ENCODE measurements at places on chromosomes 2 and 18.

- no peak for DNase-seq
Observed at GRCh38 chr2:28594000-28594331, 98.1 kb downstream of the PLB1 start.

GRCh38 chr2:234558642-234559041 is 61.8 kb upstream of the ARL4C start:
- DNase-seq = no peak

DNA sequence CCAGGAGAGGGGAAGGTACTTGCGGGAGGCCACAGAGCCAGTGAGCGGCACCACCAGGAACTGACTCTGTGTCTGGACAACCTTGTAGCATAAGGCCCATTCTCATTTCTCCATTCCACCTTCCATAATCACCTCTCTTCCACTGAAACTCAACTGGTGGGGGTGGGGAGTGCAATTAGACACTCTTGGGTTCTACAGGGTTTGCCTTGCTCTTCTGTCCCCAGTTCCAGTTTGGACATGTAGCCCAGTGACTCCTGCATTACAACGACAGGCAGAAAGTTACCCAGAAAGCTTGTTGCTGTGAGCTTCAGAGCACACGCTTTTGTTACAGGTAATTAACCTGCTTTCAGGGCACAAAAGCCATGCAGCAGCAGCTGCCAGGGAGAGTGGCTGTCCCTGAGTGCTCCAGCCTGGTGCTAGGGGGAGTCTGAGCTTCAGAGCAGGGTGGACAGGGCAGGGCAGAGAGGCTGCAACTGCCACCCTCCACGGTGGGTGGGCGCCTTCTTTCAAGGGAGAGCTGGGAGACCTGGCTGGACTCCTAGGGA is 65.2 kb downstream of the COPS8 start:
- no peak for DNase-seq

GRCh38 chr2:45851111-45851510 is 199.6 kb downstream of the PRKCE start:
- DNase-seq = no peak

DNA sequence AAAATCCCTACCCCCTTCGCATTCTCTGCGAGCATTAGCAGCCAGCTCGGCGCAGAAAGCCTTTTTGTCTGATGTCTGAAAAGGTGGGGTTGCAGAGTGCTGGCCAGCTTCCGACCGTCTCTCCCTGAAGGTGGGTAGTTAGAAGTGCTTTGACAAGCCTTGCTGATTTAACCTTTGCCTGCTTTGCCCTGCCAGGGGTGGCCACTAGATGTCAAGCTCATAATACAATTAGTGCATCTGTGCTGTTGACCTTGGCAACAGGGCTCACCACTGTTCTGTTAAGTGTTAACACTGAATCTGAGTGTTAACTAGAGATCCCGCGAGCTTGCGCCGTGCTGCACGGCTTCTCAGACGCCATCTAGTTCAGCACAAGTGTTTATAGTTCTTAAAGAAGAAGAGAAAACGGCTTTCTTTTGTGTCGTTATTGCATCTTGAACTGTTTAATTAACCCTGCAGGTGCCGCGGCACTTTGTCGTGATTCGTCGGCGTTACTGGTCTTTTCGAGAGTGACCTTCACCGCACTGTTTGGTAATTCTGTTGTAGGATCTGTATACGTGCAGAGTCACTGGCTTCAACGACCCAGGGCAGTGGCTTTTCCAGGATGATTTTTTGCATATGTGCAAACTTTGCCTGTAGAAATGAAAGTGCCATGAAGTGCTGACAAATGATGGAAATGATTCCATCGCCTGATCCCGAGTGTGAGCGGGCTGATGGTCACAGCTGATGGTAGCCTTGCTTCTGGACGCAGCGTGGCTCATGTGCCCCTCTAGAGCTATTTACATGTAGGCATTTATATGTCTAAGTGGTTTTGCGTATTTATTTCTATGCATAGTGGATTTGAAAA is 5.5 kb downstream of the SALL3 start:
- DNase-seq = no peak

DNA sequence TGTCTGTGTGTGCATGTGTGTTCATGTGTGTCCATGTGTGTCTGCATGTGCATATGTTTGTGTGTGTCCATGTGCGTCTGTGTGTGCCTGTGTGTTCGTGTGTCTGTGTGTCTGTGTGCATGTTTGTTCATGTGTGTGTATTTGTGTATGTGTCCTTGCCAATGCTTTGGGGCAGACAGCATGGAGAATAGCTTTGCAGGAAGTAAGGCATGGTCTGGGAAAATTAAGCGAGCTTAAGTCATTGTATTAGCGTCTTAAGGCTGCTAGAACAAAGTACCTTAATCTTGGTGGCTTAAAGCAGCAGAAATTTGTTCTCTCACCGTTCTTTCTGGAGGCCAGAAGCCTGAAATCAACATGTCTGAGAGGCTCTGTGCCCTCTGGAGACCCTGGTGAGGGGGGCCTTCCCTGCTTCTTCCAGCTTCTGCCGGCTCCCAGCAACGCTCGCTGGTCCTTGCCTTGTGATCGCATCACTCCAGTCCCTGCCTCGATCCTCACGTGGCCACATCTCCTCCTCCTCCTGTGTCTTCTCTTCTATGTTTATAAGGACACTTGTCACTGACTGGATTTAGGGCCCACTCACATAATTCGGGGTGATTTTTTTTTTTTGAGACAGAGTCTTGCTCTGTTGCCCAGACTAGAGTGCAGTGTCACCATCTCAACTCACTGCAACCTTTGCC is 3.8 kb downstream of the NEU2 start:
- DNase-seq = no peak

- no peak for DNase-seq
Observed at GRCh38 chr2:38619458-38620164, 16.9 kb upstream of the HNRNPLL start.

DNA sequence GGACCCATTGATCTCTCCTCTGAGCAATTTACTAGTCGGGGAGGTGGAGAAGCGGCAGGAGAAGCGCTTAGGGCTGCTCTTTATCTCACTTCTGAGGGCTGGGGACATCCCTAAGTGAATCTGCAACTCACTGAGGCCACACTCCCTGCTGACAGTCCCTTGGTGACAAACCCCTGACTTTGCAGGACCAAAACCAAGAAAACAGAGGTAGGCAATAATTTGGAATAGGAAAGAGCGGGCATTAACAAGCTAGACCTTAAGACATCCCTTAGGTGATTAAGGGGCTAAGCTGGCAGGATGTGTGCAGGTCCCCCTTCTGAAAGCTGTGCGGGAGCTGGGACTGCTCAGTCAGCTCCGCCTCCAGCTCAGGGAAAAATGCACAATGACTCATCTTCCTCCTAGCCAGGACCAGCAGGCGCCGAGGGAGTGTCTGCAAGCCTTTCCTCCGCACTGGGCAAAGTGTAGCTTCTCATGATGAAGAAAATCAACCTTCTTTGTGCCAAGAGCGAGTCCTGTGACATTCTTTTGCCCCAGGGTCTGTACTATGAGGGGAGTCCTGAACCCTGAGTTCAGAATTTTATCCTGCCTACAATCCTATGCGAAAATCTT is 63.3 kb downstream of the BOD1L2 start:
- DNase-seq = peak; percentile 69

DNA sequence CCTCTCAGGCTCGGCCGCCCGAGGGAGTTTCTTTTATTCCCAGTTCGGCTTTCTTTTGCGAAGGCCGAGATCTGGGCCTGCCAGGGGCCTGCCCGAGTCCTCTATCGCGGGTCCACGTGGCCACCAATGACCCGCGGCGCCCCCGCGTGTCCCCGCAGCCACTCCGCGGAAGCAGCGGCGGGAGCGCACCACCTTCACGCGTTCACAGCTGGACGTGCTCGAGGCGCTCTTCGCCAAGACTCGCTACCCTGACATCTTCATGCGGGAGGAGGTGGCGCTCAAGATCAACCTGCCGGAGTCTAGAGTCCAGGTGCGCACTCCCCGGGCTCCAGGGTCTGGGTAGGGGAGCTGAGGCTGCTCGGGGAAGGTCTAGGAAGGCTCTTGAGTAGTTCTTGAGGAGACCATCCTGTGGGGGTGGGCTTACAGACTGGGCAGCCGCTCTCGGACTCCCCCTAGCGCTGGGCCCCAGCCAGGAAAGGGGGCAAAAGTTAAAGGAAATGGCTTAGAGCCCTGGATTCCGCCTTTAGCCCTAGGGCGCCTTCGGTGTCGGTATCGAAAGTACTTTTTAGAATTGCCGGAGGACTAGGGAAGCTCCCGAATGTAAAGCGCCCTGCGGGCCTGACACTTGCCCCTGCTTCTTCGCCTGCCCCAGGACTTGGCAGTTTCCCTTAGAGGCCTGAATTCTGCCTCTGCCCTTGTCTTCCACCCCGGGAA is 3.4 kb downstream of the OTX1 start:
- DNase-seq = no peak

DNA sequence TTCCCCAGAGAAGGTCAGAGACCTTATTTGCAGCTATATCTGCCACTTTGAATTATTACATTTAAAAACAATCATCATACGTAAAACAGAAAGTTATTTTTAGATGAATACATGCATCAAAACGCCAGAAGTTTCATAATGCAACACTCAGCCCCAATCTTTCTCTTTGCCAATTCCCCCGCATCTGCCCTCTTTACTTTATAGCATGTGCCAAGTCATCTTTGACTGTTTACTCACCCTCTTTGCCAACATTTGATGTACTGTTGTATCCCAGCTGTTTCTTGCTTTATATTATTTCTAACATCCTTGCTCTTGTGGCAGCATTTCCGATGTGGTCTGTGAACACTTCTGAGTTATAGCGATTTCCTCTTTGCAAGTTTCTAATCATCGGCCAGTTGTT is 86.2 kb downstream of the CRIM1 start:
- no peak for DNase-seq

GRCh38 chr2:69065735-69066336 is 52.9 kb downstream of the ANTXR1 start:
- no peak for DNase-seq

GRCh38 chr2:128437204-128437565 is 118.5 kb upstream of the HS6ST1 start:
- no peak for DNase-seq

- DNase-seq = no peak
Observed at GRCh38 chr18:57445488-57446319, 10.5 kb downstream of the ONECUT2 start.

GRCh38 chr2:234861841-234862735 is 89.7 kb upstream of the SH3BP4 start:
- peak; percentile 24 for DNase-seq

DNA sequence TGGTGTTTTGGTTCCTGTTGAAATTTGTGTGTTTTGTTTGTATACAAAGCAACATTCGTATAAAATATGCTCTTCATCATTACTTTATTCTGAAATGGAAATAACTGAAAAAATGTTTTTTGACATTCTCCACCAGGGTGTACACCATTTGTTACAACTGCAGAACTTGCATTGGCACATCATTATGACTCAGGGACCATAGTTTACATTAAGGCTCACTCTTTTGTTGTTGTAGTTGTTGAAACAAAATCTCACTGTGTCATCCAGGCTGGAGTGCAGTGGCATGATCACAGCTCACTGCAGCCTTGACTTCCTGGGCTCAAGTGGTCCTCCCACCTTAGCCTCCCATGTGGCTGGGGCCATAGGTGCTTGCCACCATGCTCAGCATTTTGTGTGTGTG is 676.6 kb downstream of the TDRD15 start:
- no peak for DNase-seq

DNA sequence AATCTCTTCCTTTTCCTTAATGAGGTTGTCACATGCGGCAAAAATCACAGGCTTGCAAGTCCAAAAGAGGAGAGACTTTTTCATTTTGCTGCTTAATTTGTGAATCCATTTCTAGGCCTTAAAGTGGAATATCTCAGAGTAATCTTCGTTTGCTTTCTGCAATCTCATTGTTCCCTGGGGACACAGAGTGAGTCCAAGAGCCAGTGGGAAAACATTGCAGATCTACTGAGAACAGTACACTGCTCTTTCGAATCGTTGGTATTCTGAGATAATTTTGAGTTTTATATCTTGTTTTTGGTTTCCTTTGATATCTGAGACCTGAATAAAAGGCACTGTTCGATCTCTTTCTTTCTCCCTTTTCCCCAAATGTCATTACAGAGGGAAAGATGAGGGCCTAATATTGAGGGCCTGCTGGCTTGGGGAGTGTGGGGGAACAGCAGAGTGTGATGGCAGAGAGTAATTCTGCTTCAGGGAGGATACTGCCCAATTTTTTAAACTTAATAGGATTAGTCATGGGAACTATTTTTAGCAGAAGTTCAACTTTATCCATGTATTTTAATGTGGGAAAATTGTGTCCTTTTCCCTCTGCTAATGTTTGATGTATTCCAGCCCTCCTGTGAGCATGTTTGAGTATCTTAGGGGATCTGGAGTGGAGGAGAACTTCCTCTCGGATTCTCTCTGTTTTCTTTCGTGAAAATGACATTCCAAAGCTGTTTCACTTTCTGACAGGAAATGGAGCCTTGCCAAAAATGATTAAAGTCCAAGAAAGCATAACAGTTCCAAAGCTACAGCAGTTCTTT is 418.2 kb upstream of the ZEB2 start:
- DNase-seq = no peak

- no peak for DNase-seq
Observed at GRCh38 chr2:237355701-237356100, 58.3 kb downstream of the COL6A3 start.

GRCh38 chr18:26383454-26384270 is 157.4 kb downstream of the TAF4B start:
- peak; percentile 44 for DNase-seq

DNA sequence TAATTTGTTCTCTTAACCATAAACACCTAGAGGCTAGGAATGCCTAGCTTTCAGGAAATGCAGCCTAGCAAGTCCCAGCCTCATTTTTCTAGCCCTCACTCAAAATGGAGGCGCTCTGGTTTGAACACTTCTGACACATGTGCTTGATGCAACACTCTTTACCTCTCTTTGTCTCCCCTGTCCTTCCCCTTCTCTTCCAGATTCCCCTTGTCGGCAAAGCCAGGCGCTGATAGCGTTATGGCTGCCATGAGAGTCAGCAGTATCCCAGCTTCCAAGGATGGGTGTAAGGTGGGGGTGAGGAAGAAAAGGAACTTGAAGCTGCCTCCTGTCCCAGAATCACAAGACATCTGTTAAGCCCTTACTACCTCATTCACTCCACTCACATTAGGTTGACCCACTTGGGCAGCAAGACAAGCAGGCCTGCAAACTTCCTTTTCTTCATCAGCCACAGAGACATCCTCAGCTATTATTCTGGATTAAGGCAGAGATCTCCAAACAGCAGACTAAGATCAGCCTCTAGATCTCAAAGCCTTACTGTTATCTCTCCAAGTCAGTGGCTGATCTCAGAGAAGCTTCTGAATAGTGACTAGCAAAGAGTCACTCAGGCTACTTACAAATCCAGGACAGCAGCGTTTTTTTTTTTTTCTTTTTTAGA is 1.9 kb upstream of the ST3GAL5 start:
- no peak for DNase-seq

DNA sequence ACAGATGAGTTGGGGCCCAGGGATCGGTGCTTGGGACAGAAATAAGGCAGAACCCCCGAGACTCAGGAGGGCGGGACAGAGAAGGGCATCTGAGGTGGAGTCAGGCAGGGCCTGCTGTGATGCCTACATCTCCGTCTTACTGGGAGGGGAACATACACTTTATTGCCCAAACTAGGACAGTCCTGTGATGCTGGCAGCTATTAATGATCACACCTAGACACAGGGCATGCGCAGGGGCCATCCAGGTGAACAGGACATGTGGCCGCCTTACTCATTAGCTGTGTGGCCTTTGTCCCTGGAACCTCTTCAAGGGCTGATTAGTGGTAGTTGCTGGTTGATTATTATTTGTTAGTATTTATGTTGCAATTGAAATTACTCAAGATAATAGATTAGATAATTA is 33.2 kb downstream of the MLPH start:
- DNase-seq = no peak

- no peak for DNase-seq
Observed at GRCh38 chr18:68494802-68495581, 219.9 kb downstream of the TMX3 start.
